NCI-H2029 treated with DMSO at 0.1 percent for 48 hours (cell line): ENCODE measurements at places on chromosomes 2 and 18.

GRCh38 chr2:232974396-232974795 lies 38.7 kb downstream of the NGEF start:
- no peak for DNase-seq

- no peak for DNase-seq
These were observed 75.1 kb downstream of the AGPS start for GRCh38 chr2:177467646-177468045.

GRCh38 chr2:30315391-30316063 lies 84.2 kb downstream of the LBH start:
- DNase-seq, result no peak

GRCh38 chr18:57052173-57052572 lies 94.7 kb upstream of the BOD1L2 start:
- no peak for DNase-seq

DNA sequence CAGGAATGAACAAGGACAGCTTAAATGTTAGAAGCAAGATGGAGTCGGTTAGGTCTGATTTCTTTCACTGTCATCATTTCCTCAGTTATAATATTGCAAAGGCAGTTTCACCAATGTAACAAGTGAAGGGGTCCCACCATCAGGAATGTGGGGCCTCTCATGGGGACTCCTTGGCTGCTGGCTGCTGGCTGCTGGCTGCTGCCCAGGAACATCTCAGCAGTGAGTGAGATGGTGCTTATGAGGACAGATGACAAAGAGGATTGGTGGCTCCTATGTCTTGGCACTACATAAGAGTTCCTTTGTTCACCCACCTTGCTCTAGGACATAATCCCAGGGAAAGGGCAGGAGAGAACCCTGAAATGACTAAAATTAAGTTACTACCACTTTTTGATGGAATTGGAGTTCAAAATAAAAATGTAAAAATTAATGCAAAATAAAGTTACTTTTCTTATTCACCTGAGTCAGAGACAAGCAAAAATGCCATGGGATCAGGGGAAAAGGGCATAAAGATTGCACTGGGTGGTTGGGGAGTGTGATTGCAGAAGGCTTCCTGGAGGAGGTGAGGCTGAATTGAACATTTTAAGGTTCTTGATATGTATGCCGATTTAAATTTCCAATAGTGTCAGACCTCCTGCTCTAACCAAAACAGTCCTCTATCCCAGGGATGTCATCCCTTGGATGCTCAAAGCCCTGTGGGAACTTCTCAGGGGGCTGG lies 23.4 kb downstream of the TMEM177 start:
- no peak for DNase-seq

- DNase-seq, result no peak
These were observed 112.2 kb upstream of the EPAS1 start for GRCh38 chr2:46184794-46185583.

DNA sequence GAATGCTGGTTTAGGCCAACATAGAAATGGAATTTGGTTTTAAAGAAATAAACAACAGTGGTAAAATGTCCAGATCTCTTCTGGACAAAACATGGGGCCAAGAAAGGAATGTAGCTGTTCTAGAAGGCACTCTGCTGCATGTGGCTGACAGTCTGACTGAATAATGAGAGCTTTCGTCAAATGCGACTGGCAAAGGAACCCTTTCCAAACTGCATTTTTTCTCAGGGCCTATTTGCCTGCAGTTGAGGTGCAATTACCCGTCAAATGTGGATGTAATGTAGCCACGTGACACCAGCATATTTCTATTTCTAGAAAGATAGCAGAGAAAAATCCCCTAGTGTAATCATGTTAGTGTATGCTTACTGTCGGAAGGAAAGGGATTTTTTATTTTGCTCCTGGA lies 741.2 kb downstream of the NRXN1 start:
- no peak for DNase-seq

DNA sequence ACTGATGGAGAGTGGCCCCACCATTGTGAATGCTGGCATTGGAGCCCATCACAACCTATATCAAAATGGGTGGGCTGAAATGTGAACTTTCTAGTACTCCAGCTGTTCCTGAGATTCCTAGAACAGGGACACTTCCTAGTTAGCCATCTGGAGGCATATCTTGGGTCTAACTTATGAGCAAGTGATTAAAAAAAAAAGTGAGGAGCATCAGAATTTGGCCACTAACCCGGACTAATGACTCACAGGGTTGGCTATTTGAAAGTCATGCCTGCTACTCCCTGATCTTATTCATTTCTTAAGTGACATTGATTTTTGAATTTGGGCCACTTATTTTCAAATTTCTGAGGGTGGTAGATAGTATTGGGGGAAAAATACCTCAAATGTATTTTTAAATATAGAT lies 216.6 kb downstream of the HRH4 start:
- no peak for DNase-seq

DNA sequence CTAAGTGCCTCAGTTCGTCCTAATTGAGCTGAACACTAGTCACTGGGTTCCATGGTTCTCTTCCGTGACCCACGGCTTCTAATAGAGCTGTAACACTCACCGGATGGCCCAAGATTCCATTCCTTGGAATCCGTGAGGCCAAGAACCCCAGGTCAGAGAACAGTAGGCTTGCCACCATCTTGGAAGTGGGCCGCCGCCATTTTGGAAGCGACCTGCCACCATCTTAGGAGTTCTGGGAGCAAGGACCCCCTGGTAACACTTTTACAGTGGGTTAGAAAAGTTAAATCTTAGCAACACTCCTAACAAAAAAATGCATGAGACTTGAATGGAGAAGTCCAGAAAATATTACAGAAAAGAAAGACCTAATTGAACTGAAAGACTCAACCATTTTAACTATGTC lies 84.5 kb downstream of the TMEM18 start:
- DNase-seq, result no peak

DNA sequence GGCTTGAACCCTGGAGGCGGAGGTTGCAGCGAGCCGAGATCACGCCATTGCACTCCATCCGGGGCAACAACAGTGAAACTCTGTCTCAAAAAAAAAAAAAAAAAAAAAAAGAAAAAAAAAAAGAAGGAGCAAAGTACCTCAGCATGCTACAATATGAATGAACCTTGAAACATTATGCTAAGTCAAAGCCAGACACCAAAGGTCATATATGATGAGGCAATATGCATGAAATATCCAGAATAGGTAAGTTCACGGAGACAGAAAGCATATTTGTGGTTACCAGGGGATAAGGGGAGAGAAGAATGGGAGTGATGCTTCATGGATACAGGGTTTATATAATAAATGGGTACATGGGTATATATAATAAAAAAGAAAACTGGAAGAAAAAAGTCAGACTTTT lies 93.3 kb downstream of the PRELID3A start:
- DNase-seq, result no peak
